ENCODE measurements at places on chromosomes 7 and 10.

GRCh38 chr10:72277996-72278667, 4.4 kb downstream of the DDIT4 start:
- no peak for DNase-seq

GRCh38 chr7:129497156-129497555, 5.2 kb upstream of the SMKR1 start:
- peak; percentile 13 for DNase-seq

- no peak for DNase-seq
Measured at GRCh38 chr10:61698968-61699655, 36.4 kb downstream of the CABCOCO1 start.

- no peak for DNase-seq
Measured at GRCh38 chr10:103559776-103560175, 66.3 kb downstream of the NEURL1 start.

GRCh38 chr10:110215286-110216170, 8.1 kb downstream of the MXI1 start:
- no peak for DNase-seq

- no peak for DNase-seq
Measured at GRCh38 chr10:113666682-113667252, 2.9 kb upstream of the NRAP start.

- DNase-seq = no peak
Measured at GRCh38 chr7:91945476-91945875, 4.8 kb downstream of the AKAP9 start.

- DNase-seq = peak; percentile 83
Measured at GRCh38 chr7:114085592-114086501, 167.0 kb upstream of the PPP1R3A start.

GRCh38 chr7:82154728-82155127, 288.8 kb downstream of the CACNA2D1 start:
- DNase-seq = no peak

- no peak for DNase-seq
Measured at GRCh38 chr10:7589748-7590147, 77.0 kb downstream of the ITIH5 start.

GRCh38 chr7:150988230-150989226, 2.3 kb upstream of the NOS3 start:
- no peak for DNase-seq

DNA sequence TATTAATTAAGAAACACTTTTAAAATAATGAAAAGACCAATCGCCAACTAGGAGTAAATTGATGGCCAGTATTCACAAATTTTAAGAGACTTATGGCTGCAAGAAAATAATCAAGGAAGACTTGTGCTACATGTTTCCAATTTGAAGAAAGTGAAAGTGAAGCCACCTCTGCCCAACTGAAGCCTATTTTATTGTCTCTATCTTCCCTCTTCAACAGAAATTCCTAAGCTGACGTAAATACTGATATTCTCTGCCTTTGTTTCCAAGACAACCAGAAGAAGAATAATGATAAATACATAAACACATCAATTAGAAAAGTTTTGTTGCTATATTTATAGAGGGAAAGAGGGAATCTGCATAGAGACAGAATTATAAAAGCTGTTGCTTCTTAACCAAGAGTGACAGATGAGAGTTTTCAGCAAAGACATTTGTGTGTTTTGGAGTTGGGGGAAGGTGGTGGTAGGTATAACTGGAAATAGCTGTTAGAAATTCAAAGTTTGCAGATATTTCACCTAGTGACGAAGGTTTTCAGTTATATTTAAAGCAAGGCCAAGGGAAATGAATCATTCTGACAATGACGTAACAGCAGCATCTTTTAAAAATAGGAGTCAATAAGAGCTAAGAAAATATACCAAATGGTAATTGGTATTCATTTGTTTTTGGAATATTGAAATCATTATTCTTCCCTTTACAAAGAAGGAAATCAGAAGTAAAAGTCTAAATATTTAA, 576.6 kb upstream of the SORCS1 start:
- DNase-seq = no peak

- no peak for DNase-seq
Measured at GRCh38 chr7:102466097-102466496, 1.3 kb downstream of the LRWD1 start.

DNA sequence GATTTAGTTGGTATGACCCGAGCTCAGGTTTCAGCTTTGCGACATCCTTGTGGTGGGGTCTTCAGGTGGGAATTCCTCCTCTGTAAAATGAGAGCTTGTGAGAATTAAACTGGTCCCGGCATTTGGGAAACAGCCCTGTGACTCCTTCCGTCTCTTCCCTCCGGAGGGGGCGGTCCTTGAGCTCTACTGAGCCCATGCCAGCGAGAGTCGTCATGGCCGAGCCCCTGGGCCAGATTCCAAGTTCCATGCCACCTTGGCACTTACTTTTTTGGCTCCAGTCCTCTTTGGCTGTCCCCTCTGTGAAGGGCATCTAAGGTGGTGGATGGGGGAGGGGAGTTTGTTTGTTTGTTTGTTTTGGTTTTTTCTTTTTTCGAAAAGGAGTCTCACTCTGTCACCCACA, 47.6 kb downstream of the GTF2IRD1 start:
- no peak for DNase-seq

DNA sequence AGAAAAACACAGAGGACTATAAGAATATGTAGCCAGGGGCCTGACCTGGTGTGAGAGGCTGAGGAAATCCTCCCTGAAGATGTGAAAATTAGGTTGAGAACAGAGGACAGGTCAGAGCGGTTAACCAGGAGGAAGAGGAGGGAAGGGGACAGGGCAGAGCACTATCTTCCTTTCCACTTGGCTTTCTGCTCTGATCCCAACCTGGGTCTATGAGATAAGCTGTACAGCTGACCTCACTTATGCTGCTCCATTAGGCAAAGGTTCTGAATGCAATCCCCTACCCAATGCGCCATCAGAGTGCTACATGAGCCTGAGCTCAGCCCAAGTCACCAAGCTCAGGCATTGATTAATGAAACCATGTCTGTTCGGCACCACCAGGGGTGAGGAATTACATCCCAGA, 10.5 kb downstream of the LIPA start:
- no peak for DNase-seq

DNA sequence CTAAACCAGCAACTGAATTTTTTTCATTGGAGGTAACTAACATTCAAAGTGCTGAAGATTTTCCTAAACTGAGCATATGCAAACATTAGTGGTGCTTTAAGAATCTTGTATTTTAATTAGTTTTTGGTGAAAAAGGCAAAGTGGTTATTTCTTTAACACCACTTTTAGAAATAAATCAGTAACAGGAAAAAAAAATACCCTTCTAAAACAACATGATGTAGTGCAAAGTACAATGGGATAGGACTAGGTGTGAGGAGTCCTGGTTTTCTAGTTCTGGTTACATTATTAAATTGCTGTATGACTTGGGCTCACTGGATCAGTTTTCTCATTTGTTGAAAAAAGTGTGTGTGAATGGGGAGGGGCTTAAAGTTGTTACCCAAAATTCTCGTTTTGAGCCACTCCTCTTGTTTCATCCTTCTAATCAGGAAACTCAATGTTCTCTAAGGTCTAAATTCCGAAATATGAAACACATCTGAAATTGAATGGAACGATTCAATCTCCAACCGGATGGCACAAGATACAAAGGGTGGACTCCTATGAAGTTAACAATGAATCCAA, 1.8 kb downstream of the WASL start:
- DNase-seq = no peak

GRCh38 chr7:56026538-56026937, 24.7 kb downstream of the PSPH start:
- no peak for DNase-seq

- no peak for DNase-seq
Measured at GRCh38 chr10:58299580-58299979, 30.6 kb downstream of the CISD1 start.

DNA sequence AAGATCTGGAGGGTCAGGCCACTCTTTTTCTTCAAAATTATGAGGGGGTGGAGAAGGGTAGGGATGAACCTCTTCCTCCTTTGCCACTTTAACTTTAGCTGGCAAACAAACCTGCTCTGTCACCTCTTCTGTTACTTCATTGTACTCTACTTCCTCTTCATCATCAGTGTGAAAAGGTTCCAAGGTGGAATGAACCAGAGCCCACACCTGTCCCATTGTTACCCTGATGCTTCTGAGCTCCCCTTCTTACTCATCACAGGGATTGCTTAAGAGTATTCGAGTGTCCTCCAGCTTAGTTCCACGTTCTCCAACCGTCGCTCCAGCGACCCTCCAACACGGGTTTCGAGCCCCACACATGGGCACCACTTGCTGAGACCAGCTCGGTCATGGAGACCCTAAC, 5.2 kb downstream of the MRPS24 start:
- DNase-seq = no peak

GRCh38 chr7:30664184-30664885, 17.9 kb downstream of the CRHR2 start:
- no peak for DNase-seq

DNA sequence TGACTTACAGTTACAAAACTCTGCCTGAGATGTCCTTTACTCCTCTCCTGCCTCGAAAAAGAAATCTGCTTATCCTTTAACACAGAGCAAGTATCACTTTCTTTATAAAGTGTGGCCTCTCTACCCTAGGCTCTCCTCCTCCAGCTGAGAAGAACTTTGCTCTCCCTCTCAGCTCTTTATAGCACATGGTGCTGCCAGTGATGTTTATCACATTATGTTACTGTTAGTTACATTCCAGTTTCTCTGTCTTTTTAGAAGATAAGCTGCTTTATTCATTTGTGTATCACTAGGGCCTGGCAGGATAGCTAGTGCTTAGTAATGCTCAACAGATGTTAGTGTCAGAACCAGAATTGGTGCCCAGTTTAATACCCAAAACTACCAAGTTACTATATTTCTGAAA, 41.1 kb upstream of the TMEM229A start:
- DNase-seq = no peak

DNA sequence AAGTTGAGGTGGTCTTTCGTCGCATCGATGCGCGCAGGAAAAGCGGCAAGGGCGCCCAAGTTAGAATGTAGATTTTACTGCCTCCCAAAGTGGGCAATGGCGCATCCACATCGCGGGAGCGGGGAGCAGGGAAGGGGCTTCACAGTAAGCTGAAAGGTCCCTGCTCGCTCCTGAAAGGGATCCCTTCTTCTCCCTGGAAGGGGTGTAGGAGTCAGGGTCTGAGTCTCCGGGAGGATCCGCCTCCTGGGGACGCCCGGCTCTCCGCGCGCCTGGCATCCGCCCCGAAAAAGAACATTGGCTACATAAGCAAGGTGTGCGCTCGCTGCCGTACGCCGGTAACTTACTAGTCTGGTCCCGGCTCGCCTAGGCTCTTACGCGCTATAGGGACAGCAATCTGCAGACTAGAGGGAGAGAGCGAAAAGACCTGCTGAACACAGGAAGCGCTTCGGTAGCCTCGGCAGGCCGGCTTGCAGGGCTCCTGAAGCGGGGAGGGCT, 804 bp downstream of the UNC5B start:
- DNase-seq = peak; percentile 67

GRCh38 chr7:102286237-102287110, at the start of gene SH2B2:
TSS of gene SH2B2 (plus strand) at chr7:102286868. CDS start at chr7:102300551, 13,683 bp downstream.
- DNase-seq = peak; percentile 86

- DNase-seq = no peak
Measured at GRCh38 chr10:34549953-34550352, 265.1 kb downstream of the PARD3 start.

DNA sequence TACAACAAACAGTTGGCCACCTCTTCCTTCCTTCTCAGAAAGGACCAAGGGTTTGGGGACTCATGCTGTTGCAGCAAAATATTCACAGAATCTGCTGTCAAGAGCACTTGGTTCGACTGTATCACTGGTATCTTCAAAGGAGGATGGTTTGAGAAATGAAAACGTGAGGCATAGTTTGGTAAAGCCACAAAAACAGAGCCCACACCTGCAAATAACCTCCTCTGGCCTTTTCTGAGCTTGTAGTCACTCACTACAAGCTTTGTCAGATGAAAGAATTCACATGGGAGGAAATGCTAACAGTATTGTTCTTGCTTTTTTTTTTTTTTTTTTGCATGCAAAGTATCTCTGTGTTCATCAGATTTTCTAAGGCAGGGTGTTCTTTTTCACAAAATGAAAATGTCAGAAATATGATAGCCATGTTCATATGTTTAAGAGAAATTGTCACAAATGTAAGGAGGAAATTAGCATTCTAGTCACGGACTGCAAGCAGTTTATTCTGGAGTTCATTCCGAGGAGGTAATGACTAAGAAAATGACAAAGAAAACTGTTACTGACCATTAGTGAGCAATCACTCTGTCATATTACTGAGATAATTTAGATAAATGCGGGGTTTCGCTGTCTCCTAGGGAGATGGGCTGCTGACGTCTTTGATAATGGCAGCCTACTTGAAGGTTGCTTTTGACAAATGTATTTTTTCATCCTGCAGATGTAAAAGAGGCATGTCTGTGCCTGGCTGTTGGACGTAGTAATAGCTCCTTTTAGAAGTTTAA, 117.8 kb upstream of the MYO3A start:
- DNase-seq = no peak

DNA sequence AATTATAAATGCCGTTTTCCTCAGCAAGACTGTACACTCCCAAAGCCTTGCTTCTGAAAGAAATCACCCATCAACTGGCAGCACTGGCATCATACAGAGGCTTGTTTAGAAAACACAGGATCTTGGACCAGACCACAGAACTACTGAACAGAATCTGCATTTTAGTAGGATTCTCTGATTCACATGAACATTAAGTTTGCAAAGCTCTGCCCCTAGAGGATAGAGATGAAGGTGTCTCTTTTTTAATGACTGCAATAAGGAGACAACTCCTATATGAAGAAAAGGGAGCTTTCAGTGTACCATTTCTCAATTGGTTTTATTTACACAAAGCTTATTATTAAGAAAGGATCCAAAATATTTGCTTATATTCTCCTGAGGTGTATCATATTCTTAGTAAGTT, 172.7 kb downstream of the AGMO start:
- DNase-seq = no peak

GRCh38 chr10:36899652-36900051, 225.7 kb upstream of the ANKRD30A start:
- DNase-seq = no peak

DNA sequence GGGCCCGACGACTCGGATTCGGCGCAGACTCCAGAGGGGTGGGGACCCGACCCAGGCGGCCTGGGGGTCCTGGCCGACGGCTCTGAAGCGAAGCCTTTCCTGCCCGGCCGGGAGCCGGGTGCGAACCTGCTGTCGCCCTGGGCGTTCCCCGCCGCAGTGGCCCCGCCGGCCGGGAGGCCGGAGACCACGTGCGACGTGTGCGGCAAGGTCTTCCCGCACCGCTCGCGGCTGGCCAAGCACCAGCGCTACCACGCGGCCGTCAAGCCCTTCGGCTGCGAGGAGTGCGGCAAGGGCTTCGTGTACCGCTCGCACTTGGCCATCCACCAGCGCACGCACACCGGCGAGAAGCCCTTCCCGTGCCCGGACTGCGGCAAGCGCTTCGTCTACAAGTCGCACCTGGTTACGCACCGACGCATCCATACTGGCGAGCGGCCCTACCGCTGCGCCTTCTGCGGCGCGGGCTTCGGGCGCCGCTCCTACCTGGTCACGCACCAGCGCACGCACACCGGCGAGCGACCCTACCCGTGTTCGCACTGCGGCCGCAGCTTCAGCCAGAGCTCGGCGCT, 15.4 kb downstream of the ZNF316 start:
- DNase-seq = no peak

Data from right atrium auricular region (tissue), 2 donors.